Stimulated activated CD4-positive, alpha-beta T cell treated with anti-CD3 and anti-CD28 coated beads, Interleukin-2, amount 100 ng/mL, for 48 hours (primary cell): ENCODE measurements at places on chromosomes 2 and 18.

DNA sequence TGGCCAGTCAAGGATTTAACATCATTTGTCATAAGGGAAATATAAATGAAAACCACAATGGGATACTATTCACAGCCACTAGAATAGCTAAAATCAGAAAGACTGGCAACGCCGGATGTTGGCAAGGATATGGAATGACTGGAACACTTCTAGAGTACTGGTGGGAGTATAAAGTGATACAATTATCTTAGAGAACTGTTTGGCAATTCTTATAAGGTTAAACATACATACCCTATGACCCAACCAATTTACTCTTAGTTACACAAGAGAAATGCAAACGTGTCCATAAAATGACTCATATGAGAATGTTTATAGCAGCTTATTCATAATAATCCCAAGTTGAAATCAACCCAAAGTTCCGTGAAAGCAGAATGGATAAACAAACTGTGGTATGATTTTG lies 35.1 kb downstream of the MAPK4 start:
- no peak for DNase-seq

DNA sequence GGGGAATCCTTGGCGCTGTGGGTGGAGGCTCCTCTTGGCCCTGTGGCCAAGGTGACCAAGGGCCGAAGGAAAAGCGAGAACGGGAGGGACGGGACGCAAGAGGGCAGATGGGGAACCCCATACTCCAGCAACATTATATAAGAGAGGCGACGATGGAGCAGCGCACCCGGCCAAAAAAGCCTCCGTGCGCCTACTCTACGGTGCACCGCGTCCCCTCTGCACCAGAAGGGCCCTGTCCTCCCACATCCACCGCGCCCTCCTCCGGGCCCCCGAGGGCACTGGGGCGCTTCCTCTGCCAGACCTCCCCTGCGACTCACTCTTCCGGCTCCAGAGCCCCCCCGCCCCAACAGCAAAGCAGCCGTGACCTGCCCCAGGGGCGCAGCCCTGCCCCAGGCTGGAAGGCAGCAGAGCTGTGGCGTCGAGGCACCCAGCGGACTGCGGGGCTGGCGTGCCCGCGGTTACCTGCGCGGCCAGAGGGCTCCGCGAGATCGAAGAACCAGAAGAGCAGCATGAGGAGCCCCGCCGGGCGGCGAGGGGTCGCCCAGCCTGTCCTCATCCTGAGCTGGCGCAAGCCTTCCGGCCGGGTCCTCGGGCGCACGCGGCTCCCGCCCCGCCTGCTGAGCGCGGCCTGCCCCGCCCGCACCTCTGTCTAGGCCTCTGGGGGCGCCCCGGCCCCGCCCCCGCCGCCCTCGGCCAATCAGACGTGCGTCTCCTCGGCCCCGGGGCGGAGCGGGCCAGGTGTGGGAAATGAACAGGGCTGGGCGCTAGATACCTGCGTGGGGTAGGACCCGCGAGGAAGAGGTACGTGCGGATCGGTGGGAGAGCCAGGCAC lies 106.3 kb upstream of the CD302 start:
- DNase-seq, result peak; percentile 74

- DNase-seq, result no peak
Observed at GRCh38 chr2:232211743-232212686, 166.5 kb upstream of the ALPP start.

DNA sequence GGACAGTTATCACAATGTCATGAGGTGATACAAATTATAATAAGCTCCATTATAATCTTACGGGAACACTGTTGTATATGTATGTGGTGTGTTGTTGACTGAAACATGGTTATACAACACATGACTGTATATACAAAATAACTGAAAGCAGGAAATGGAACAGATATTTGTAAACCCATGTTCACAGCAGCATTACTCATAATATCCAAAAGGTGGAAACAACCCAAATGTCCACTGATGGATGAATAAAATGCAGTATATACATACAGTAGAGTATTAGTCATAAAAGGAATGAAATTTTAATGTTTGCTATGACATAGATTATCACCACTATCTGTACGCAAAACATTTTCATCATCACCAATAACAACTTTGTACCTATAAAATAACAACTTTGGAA lies 107.3 kb downstream of the USP34 start:
- no peak for DNase-seq

DNA sequence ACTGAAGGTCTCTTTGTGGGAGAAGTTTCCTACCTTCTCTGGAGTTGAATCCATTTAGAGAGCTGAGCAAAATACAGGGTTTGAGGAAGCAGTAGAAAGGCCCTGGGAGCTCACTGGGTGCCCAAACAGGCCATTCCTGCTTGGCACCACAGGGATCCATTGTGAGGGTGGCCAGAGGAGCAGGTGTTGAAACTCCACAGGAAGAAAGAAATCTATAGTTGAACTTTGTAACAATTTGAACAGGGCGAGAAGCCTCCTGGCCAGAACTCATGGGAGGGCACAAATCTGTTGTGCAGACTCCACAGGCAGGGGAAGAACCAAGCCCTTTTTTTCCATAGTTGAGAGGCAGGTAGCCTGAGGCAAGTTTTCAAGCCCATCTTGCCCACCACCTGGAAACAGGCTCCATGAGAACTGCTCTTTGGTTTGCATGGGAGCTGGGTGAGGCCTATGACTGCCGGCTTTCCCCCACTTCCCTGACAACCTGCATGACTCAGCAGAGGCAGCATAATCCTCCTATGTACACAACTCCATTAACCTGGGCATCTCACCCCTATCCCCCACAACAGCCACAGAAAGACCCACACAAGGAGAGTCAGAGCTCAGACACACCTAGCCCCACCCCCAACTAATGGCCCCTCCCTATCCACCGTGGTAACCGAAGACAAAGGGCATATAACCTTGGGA lies 1053.0 kb downstream of the TSN start:
- no peak for DNase-seq

DNA sequence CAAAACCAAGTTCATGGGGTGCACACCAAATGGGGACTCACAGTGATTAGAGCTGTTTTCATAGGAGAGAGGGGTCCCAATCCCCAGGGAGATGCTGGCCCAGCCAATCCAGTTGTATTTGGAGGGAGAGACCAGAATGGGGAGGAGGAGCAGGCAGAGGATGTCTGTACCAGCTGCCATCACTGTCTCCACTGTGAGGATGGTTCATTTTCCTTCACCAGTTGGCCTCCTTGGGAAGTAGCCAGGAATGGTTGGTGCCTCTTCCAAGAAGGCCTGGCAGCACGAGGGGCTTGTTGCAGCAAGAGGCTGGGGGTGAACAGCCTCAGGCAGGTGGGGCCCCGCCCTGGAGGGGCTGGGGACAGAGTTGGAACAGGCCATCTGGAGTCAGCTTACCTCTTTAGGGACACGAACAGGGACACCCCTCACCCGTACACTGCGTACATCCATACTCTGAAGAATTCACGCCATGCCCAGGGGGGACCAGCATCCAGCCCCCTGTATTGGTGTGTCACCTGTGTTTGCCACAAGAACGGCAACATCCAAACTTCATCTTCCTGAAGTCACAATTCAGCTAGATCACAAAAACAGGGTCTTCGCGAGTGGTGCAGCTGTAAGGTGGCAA lies 161.7 kb upstream of the ZNF236 start:
- DNase-seq, result no peak

DNA sequence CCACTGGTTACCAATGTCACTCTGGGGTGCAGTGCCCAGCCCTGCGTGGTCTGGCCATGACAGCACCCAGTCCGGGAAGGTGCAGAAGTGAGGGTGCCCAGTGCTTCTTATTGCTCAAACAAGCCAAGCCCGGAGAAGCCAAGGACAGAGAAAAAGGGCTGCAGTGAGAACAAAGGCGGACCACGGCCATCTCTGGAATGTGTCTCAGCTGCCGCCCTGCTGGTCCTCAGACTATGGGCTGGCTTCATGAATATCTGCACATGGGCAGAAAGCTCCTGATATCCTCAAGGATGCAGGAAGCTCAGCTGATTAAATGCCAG lies 28.7 kb downstream of the COPS9 start:
- no peak for DNase-seq

DNA sequence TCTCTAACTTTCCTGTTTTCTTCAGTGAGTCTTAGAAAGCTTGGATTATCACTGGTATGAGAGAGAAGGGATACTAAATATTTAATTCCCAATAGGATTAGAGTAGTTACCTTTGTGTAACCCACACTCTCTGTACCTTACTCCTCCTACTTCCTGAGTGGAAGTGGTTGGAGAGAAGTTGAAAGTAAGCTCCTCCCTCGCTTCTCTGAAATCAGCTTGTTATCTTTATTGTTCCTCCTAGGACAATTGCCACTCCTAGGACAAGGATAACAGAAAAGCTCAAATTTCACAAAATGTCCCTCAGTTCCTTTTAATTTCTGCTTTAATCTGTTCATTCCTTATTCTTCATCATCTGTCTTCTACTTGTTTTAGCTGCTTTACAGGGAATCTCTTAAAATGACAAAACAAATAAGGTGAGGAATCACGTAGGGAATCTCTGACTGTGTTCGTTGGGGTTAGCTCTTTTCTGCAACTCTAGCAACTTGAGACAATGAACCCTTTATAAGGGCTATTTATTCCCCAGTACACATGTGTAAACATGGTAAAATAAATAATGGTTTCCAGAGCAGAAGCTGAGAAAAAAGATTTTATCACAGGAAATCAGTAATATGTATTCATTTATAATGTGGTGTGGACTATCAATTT lies 8.6 kb downstream of the ITPRID2 start:
- no peak for DNase-seq

- peak; percentile 47 for DNase-seq
Observed at GRCh38 chr2:105789745-105790460, 45.2 kb downstream of the NCK2 start.

DNA sequence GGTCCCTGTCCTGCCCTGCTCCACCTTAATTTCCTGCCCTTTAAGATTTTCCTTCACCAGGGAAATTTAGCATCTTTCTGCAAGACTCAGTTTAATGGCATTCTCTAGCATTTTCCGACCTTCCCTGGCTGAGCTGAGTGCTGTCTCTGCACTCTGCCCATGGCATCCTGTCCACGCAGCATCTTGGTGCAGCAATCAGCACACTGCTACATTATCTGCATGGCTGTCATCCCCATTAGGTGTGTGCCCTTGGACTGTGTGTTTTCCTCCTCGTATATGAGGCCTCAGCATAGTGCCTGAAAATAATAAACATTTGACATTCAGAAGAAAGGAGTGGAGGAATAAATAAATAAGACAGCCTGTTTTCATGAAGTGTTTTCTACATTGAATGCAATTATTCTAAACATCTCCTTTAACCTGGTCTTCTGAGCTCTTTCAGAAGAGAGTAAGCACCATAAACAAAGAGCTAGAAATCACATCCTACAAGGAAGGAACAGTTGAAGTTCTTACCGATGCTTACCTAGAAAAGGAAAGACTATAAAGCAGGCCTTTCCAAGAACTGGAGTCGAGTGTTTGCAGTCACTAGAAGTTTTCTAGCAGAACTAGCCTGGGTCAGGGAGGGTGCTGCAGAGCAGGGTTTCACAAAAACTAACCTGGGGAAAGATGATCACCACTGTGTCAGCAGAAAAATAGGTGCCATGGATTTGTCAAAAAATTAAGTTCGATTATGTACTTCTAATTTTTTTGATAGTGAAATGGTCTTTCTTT lies 131.4 kb upstream of the ITGB6 start:
- no peak for DNase-seq

- DNase-seq, result no peak
Observed at GRCh38 chr2:85903849-85904248, 15.1 kb upstream of the ST3GAL5 start.

DNA sequence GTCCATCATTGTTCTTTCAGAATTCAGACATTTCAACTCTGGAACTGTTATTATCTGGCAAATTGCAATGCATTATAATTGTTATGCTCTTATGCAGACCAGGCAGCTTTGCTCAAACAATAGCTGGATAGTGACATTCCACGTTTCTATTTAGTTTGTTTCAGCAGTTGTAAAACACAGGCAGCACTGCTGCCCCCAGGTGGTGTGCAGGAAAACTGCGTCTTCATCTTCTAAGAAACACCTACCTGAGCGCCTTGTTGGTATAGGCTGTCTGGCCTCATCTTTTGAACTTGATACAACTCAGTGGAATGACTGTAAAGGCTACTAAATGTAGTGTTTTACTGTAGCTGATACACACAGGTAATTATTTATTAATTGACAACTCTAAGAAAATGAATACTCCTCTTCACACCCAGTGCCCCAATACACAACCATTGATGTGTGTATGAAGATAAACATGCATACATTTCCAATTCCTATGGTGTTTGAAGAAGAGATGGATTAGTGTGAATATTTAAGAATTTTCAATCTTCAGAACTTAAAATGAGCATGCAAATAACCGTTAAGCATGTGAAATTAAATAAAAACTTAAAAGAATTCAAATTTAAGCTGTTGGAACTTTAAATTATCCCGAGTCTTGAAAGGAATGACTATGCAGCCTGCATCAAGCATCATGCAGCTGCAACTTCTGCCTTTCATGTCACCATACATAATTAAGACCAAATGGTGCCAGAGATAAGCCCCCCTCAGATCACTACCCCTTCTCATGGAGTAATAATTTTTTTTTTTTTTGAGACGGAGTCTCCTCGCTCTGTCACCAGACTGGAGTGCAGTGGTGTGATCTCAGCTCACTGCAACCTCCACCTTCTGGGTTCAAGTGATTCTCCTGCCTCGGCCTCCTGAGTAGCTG lies 85.6 kb downstream of the CD8B2 start:
- peak; percentile 30 for DNase-seq

GRCh38 chr2:36423172-36423571 lies 67.6 kb downstream of the CRIM1 start:
- DNase-seq, result no peak

DNA sequence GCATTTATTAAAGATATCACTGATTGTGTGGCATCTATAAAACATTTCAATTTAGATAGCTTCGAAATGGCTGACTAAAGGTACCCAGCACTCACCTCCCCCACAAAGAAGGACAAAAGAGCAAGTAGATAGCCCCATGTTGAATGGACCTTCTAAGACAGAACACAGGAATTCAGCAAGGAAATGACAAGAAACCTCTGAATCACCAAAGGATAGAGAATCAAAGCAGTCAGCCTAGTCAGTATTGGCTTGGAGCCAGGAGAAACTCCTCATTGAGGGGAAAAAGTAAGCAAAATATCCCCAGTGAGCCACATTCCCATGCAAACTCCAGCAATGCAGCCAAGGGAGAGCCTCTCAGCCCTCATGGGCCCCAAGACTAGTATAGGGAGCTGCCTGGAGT lies 113.7 kb downstream of the BARD1 start:
- DNase-seq, result no peak

- DNase-seq, result no peak
Observed at GRCh38 chr2:119260646-119261492, 37.2 kb downstream of the STEAP3 start.

DNA sequence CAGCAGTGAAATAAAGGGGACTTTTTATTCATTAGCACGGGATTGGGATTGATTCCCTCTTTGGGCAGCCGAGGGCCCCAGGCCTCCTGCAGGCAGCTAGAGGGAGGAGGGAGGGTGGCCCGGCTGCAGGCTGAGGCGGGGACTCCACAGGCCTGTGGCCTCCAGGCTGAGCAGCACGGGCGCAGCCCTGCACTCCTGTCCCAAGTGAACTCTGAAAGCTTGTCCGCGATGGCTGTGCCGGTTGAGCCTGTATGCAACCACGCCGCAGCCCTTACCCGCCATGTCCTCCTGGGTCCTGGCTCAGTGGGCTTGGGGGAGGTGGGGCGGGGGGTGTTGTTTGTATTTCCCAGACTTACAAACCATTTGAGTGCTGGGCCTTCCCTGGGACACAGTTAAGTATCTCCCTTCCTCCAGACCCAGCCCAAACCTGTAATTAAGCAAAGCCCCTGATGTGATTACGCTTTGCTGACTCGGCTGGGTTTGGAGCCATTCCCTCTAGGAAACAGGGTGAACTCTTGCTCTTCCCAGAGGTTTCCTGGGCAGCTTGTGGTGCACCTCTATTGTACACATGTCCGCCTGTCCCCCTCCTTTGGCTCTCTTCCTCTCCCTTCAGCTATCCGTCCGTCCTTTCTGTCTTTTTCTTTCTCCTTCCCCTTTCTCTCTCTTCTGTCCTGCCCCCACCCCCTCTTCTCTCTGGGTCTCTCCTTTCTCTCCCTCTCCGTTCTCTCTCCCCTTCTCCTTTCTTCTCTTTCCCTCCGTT lies 5.3 kb downstream of the GLI2 start:
- no peak for DNase-seq
